ENCODE measurements at places on chromosomes 6 and 20.

GRCh38 chr20:36241678-36242077 lies 5.4 kb downstream of the AAR2 start:
- DNase-seq, result no peak

DNA sequence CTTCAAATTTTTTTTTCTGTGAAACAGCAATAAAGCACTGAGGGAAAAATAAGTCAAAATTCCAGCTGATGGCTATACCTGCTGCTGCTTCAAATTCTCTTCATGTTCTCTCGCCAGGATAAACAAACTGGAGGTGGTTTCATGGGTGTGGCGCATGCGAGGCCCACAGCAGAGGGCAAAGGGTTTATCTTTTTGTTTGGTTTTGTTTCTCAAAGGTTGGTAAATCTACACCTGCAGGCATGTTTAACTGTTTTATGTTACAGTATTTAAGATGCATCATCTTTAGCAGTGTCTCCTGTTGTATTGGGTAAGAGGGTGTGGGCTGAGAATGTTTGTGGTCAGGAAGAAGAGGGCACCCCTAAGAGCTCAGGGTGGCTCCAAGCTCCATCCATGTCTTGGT lies 342.2 kb downstream of the CDH26 start:
- DNase-seq, result peak; percentile 47

- DNase-seq, result no peak
Observed at GRCh38 chr6:68559716-68560115, 75.4 kb upstream of the ADGRB3 start.

DNA sequence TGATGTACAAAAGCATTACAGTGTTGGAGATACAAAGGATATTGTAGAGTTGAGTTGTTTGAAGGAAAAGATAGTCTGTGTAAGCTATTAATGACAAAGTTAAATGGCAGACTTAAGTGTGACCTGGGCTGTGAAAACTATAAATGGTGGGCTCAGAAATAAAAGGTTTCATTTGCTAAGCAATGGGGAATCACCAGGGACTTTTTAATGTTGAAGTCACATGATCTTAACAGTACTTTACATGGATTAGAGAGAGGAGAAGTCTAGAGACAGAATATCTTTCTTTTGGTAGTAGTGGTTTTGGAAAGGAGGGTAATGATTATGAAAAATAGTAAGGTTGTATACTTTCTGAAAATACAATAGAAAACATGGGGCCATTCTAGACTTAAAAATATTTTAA lies 67.1 kb downstream of the SCAF8 start:
- DNase-seq, result no peak

- DNase-seq, result no peak
Observed at GRCh38 chr6:46490425-46491200, 636 bp downstream of the RCAN2 start.

DNA sequence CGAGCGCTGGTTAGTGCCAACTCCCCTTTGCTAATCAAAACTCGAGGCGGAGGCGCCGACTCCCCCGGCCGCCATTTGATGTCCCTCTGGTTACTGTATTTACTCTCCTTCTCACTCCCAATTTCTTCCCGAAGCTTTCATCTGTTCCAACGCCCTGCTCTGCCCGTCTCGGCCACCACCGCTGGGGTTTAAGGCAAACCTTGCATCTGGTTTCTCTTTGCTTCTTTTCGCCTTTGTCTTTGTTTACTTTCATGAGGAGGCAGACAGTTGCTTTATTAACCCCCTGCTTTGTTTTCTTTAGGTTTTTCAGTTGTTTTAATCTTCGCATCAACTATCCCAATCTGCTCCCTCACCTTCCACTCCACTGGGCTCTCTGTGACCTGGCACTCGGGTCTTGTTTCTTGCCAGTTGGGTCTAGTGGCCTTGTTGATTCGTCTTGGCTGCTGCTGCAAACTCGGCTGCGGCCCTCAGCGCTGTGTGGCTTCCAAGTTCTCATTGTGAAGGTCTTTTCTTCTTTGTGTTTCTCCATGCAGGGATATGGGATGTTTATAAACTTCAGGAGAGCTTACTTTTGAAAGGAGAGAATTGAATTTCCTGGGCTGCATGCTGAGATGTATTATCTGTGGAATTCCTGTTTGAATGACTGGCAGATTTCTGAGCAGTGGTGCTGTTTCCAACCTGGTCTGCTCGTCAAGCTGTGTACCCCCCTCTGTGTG lies 155.1 kb downstream of the CDC5L start:
- no peak for DNase-seq

DNA sequence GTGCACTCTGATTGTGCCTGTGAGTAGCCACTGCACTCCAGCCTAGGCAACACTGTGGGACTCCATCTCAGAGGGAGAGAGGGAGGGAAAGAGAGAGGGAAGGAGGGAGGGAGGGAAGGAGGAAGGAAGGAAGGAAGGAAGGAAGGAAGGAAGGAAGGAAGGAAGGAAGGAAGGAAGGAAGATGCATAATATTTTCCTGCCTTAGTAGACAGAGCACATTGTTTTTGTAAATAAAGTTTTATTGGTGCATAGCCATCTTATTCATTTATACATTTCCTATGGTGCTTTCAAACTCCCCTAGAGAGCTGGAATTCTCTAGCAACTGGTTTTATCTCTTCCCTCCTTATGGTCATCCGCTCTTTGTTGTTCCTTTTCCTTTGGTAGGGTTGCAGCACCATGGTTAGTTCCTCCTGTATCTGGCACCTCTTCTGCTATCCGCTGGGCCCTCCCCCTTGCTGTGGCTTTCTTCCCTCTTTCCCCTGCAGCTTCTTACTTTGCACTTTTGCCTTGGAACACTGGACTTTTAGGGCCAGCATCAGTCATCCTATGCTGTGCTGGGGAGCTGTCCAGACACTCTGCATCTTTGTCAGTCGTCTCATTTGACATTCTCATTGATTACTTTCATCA lies 20.2 kb downstream of the GPR6 start:
- no peak for DNase-seq

DNA sequence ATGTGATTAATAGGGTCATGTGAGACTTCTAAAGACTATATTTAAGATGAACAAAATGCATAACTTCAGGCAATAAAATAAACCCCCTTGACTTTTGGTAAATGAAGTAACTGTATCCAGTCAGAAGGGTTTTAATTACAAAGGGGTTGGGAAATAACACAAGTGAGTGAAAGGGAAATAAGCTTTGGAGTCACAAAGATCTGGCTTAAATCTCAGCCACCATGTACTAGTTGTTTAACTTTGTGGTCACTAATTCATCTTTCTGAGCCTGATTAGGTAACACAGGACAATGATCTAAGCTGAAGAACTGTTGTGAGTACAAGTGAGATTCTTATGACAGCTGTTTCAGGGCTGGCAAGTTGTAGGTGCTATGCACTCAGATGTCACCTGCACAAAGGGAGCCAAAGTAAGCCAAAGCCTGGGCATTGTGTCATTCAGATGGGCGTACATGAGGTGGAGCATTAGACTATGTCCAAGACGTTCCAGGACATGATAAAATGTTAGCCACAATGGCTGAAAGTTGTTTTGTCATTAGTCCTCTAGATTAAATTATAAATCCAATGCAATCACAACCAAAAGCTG lies 13.8 kb downstream of the TOMM34 start:
- no peak for DNase-seq

DNA sequence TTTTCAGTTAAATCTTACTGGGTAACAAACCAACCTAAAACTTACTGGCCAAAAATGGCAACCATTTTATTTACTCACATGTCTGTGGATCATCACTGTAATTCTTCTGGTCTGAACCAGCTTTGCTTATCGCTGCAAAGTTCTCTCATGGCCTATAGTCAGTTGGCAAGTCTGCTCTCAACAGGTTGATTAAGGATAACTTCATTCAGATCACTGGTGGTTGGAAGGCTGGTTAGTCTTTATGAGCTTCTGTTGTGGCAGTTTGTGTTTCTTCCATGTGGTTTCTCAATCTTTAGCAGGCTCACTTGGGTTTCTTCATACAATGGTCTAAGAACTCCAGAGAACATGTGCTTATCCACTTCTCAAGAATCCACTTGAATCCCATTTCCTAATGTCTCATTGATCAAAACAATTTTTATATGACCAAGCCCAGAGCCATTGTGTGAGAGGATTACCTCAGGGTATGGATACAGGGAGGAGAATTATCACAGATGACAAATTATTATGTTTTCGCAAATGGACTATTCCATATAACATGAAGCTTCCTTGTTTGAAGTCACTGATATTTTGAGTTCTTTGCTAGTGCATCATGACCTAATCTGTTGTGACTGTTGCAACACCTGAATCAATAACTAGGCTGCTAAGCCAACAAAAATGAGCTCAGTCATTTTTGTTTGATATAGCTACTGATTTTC lies 155.4 kb upstream of the BMP2 start:
- DNase-seq, result no peak

GRCh38 chr20:17808357-17808756 lies 108.6 kb downstream of the BANF2 start:
- DNase-seq, result no peak

DNA sequence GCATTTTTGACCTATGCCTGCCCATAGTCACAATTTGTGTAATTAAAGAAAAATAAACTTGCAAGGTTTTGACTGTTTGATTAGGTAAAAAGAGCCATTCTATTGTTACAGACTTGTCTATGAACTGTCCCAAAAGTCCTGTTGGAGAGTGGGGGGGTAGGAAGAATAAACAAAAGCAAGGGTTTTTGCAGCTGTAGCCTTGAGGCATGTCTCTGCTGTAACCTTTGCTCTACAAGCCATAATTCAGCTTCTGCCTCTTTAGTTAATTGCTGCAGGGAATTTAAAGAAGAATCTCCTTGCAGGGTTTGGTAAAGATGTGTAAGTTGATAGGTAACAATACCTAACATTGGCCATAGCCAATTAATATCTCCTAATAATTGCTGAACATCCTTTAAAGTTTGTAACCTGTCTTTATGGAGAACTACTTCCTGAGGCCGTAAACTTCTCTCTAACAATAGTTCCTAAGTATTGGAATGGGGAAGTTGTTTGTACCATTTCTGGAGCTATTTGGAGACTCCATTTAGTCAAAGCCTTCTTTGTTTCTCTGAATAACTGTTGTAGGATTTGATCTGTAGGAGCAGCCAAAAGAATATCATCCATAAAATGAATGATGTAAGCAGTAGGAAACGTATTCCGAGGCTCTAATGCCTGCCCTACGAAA lies 7.9 kb upstream of the ABHD12 start:
- DNase-seq, result peak; percentile 61

GRCh38 chr6:106517706-106518105 lies 111.6 kb downstream of the RTN4IP1 start:
- DNase-seq, result no peak

- DNase-seq, result no peak
Observed at GRCh38 chr6:8908638-8909037, 473.3 kb upstream of the SLC35B3 start.

GRCh38 chr6:135722679-135723078 lies 128.8 kb upstream of the PDE7B start:
- peak; percentile 64 for DNase-seq

GRCh38 chr20:16530201-16530681 lies 43.0 kb downstream of the KIF16B start:
- peak; percentile 93 for DNase-seq

- DNase-seq, result no peak
Observed at GRCh38 chr6:16700202-16700915, 60.9 kb downstream of the ATXN1 start.

DNA sequence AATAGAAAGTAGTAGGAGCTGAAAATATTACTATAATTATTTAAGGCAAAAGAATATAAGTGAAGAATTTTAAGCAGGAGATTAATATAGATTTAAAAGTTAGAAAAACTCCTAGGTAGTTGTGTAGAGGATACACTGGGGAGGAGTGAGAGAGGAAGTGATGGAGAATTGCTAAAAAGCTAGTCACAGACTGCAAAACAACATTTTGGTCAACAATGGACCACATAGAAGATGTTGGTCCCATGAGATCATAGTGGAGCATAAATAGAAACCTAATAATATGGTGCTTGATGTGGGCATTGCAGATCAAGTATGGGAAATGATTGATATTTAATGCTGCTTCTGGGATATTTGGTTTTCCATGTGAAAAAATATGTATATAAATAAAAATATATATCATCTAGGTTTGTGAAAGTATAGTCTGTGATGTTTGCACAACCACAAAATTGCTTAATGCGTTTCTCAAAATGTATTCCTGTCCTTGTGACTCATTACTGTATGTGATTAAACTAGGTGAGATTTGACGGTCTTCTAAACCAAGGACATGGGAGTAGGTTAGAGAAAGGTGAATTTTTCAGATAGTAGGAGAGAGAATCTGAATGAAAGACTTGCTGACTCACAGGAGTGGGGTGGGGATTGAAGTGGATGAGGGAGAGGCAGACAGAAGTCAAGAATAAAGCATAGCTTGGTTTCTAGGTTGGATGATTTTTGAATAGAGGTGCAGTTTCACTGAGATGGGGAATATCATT lies 174.0 kb downstream of the BCKDHB start:
- no peak for DNase-seq

GRCh38 chr6:63097222-63097621 lies 114.0 kb upstream of the FKBP1C start:
- DNase-seq, result no peak

- DNase-seq, result no peak
Observed at GRCh38 chr20:21511850-21512633, 1.8 kb downstream of the NKX2-2 start.

DNA sequence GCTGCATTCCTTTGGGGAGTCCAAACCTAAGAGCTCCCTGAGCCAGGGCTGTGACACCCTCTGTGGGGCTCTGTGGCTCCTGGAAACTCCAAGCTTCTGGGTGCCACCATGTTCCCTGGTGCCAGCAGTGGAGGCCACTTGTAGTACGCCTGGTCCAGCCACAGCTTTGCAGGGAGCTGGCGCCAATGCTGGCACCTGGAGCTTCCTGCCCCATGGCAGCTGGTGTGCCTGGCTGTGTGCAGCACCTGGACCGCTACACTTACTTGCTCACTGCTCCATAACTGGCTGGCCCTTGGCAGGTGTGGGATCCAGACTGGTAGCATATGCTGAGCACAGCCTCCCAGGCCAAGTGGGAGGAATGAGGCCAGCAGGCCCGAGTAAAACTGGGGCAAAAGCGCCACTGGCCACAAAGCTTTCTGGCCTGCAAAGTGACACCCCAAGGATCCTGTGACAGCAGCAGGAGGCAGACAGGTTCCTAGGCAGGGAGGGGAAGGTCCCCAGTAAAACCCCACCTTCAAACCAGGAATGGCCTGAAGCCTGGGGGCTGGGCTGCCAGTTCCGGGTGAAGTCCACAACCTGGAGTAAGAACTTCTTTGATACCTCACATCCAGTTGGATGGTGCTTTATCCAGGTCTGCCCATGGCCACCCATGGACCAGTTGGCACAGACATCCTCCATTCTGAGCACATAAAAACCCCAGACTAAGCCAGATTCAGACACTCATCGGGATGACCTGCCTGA lies 461.0 kb downstream of the TBC1D32 start:
- DNase-seq, result no peak

DNA sequence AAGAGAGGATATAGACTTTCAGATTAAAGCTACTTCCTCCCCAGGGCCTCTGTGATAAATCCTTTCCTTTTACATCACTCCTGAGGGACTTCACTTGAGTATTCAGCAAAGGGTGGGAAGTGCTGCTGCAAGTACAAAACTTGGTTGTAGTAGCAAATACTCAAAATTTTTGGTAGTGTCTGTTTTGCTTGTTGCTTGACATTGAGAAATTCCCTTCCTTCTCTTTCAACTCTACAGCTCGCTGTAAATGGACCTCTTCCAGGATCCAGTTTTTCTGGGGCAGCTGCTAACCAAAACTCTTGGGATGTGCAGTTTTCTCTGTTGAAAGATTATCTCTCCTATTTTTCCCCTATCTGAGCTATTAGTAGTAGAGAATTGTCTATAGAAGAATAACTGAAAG lies 472.0 kb downstream of the CD109 start:
- DNase-seq, result no peak

Data from SW480 (cell line).